ENCODE measurements at places on chromosomes 3 and 15. TPM values are rescaled to one million over a fixed set of nuclear protein-coding genes. Genes with fewer than 3 reads are reported as not detected.

TMC3 gene
- 0.07 TPM for polyA plus RNA-seq

CCR9 gene
- 133 TPM for polyA plus RNA-seq

DNA sequence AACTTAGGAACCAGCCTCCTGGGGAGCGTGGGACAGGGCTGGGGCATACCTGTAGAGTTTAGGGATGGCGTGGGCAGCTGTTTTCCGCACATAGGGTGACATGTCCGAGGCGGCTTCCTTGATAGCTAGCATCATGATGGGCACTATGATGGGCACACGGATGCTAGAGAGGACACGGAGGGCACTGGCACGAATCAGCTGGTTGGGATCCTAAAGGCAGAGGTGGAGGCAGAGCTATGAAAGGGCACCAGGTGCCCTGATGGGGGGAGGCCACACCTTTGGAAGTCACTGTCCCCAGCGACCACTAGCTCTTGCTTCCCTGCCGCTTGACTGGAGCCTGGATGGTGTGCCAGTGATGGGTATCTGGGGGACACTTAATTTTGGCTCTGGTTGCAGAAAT lies 28.3 kb downstream of the AP3B2 start:
- DNase-seq = no peak

DNA sequence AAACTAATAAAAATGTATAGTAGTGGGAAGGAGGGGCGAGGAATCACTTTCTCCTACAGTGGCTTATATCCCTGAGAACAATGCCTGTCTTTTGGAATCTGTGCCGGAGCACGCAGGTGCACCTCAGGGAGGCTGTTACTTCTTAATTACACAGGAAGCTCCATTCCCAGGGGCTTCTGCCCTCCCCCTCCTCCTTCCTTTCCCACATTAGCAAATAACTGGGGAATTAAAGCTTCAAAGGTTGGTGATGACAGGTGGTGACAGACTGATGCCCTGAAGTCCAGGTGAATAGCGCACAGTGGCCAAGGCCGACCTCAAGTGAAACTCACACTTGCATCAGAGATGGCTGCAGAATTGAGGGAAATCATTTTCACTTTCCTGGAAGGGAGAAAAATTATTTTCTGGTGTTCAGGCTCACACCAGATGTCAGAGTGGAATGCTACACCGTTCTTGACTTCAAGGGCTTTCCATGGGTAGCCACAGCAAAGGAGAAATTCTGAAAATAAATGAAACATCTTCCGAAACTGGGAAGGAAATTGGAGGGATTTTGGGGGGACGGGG lies 3.7 kb downstream of the GRAMD2A start:
- no peak for DNase-seq

- DNase-seq = no peak
These were observed at the start of gene MKRN2OS for GRCh38 chr3:12545473-12545791. Gene MKRN2OS (minus strand): TSS chr3:12545499. CDS start chr3:12545464, 35 bp downstream.

DNA sequence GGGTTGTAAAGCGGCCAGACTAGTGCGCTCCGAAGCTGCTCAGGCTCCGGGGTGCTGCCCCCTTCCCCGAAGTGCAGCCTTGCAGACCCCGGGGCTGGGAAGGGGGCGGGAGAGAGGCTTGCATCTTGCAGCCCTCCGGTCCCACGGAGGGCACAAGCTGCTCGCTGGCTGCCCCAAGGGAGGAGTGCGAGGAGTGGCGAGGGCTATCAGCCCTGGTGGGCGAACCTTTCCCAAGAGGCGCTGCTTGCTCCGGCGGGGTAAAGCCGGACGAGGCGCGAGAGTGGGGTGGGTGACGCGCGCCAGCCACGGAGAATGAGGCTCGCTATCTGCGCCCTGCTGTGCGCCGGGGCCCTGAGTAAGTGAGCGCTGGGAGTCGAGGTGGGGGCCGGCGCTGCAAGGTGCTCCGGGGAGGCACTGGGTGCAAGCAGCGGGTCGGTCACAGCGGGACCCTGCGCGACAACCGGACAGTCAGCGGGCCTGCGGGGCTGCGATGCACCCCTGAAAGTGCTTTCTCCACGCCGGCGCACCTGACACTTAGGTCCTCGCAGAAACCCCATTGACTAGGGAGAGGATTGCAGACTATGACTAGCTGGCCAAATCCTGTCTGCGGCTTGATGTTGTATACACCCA lies 12.7 kb upstream of the TOPBP1 start:
- DNase-seq = no peak

- no peak for DNase-seq
These were observed 1.1 kb downstream of the EIF4E3 start for GRCh38 chr3:71724171-71724453.
